NCI-H1105 (cell line): ENCODE measurements at places on chromosomes 11 and 22.

- no peak for DNase-seq
These were observed 22.1 kb downstream of the CD6 start for GRCh38 chr11:60993615-60994014.

DNA sequence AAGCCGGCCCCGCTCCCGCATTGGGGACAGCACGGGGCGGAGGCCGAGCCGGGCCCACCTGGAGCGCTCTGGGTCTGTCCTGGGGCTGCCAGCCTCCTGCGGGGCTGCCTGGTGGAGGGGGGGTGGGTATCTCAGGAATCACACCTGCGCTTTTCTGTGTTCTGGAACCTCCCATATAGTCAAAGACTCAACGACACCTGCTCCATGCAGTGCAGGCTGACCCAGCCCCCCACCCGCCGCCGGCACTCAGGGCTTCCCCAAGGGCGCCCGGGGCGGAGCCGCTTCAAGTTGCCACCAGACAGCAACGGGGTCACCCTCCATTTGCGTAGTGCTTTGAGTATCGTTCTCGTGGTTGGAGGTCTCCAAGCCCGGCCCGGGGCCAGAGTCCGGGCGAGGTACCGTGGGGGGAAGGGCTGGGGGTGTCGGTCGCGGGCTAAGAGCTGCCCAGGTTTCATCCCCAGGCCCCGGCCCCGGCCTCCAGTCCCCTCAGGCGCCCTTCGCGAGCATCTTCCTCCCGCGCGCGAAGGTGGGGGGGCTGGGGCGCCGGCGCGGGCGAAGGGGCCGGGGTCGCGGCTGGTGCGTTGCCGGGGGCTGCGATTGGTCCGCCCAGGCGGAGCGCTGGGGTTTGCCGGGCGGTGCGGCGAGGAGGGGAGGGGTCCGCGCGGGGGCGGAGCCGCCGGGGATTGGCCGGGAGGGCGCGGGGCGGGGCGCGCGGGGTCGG, 6.6 kb downstream of the TSPAN4 start:
- peak; percentile 79 for DNase-seq

GRCh38 chr11:32939046-32939445, 46.4 kb downstream of the QSER1 start:
- DNase-seq: no peak

DNA sequence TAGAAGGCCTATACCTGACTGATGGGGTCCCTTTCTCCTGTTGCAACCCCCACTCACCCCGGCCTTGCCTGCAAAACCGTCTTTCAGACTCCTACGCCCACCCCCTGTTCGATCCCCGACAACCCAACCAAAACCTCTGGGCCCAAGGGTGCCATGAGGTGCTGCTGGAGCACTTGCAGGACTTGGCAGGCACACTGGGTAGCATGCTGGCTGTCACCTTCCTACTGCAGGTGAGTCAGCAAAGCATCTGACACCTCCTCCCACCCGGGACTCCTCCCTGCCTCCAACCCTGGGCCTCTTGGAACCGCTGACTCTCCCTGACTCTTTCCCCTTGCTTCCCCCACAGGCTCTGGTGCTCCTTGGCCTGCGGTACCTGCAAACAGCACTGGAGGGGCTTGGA, 1.2 kb downstream of the ROM1 start:
- no peak for DNase-seq

- DNase-seq: no peak
These were observed 54.4 kb downstream of the TRAF6 start for GRCh38 chr11:36455658-36456111.

GRCh38 chr11:9264316-9265210, 587 bp downstream of the DENND5A start:
- no peak for DNase-seq
